ENCODE measurements at places on chromosomes 12 and 14.

GRCh38 chr12:57280211-57281062 is 29.4 kb upstream of the STAC3 start:
- DNase-seq: no peak

DNA sequence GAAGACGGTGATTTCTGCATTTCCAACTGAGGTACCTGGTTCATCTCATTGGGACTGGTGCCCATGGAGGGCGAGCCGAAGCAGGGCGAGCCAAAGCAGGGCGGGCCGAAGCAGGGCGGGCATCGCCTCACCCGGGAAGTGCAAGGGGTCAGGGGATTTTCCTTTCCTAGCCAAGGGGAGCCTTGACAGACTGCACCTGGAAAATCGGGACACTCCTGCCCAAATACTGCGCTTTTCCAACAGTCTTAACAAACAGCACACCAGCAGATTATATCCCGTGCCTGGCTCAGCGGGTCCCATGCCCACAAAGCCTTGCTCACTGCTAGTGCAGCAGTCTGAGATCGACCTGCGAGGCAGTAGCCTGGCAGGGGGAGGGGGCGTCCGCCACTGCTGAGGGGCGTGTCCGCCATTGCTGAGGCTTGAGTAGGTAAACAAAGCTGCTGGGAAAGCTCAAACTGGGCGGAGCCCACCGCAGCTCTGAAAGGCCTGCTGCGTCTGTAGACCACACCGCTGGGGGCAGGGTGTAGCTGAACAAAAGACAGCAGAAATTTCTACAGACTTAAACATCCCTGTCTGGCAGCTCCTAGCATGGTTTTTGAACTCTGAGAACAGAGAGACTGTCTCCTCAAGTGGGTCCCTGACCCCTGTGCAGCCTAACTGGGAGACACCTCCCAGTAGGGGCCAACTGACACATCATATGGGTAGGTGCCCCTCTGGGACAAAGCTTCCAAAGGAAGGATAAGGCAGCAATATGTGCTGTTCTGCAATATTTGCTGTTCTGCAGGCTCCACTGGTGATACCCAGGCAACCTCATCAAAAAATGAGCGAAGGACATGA is 77.2 kb downstream of the BAZ1A start:
- DNase-seq: no peak

- no peak for DNase-seq
These were observed 21.0 kb upstream of the ITPR2 start for GRCh38 chr12:26854031-26854390.

GRCh38 chr14:63709589-63709988 is 18.3 kb downstream of the SGPP1 start:
- no peak for DNase-seq

GRCh38 chr14:33455654-33456345 is 495.1 kb downstream of the EGLN3 start:
- DNase-seq: no peak

- no peak for DNase-seq
These were observed 139.5 kb downstream of the ERC1 start for GRCh38 chr12:1130571-1130970.

GRCh38 chr12:124862768-124863415 is 772 bp downstream of the SCARB1 start:
- DNase-seq: no peak

DNA sequence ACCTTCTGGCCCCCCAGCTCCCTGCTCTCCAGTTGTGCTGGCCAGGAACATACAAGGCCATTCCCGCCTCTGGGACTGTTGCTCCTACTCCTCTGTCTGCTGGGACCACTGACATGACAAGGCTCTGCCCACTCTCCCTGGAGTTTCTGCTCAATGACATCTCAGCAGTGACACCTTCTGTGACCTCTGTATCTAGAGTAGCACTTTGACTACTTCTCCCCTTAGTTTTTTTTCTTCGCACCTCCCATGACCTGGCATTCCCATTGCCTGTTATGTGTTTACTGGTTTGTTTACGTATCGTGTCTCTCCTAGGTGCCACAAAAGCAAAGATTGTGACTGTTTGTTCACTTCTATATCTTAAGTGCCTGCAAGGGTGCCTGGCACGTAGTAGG is 40.1 kb upstream of the TMEM263 start:
- DNase-seq: no peak

All from NCI-H524 treated with DMSO at 0.1 percent for 48 hours (cell line).